Stimulated activated CD4-positive, alpha-beta T cell treated with anti-CD3 and anti-CD28 coated beads, Interleukin-2, amount 100 ng/mL, for 24 hours (primary cell): ENCODE measurements at places on chromosomes 1 and 21.

DNA sequence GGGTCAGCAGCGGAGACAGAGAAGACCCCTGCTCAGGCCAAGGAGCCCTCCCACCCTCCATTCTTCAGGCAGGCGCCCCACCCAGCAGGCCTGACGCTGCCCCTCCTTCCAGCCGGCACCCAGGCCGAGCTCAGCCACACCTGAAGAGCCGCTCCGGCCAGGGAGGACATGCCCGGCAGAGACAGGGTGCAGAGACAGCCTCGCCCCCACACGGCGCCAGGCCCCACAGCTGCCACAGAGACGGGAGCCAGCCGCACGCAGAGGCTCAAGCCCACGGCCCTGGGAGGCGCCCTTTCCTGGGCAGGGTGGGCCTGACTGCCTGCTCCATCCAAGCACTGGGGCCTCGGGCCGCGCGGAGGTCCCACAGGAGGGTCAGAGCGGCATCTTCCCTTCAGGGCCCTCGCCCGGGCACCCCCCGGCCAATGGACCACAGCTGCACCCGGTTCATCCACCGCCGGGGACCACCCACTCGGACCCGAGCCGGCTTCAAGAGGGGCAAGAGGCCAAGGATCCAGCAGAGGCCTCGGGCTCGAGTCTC is 5.2 kb downstream of the TTLL10 start:
- DNase-seq = no peak

DNA sequence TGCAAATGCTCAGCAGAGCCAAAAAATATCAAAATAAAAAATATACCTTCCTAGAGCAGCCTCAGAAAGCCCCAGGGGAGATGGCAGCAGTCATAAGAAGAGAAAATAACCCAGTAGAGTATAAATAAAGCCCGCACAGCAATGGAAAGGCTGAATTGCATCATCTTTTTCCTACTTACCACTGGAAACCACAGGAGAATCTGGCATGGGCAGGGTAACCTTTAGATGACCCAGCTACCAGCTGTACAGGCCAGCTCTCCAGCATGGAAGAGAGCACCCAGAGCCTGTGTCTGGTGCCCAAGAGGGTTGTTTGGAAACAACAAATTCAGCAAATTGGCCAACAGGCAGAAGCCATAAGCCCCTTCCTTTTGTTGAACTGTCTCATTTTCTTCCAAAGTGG is 253.1 kb downstream of the OMA1 start:
- DNase-seq = no peak

GRCh38 chr1:117636637-117637425 is 31.0 kb downstream of the TENT5C start:
- DNase-seq = no peak

DNA sequence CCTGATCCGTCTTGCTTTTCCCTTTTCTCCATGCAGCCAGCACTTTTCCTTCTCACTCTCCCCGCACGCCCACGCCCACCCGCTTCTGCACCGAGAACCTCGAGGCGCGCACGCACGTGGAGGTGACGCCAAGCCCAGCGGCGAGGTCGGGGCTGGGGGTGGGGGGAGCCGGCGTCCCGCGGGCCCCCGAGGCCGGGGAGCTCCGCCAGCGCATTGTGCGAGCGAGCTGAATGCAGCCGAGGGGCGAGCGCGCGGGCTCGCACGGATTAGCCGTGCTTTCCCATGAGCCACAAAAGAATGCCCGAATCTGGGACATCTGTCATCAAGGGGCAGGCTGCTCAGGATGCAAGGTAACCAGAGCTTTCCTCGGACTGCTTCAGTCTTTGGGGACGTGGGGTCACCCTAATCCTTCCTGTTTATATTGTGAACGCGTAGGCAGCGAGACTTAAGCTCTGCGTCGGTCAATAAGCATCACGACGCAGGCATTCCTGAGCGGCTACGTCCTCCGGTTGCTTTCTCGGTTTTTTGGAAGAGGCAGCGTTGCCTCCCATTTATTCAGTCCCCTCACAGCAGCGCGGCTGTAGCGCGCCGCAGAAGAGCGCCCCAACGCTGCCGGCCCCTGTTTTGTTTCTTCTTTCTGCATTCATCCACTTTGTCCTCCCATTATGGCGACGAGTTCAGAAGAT is 67.3 kb upstream of the AKT3 start:
- peak; percentile 26 for DNase-seq

DNA sequence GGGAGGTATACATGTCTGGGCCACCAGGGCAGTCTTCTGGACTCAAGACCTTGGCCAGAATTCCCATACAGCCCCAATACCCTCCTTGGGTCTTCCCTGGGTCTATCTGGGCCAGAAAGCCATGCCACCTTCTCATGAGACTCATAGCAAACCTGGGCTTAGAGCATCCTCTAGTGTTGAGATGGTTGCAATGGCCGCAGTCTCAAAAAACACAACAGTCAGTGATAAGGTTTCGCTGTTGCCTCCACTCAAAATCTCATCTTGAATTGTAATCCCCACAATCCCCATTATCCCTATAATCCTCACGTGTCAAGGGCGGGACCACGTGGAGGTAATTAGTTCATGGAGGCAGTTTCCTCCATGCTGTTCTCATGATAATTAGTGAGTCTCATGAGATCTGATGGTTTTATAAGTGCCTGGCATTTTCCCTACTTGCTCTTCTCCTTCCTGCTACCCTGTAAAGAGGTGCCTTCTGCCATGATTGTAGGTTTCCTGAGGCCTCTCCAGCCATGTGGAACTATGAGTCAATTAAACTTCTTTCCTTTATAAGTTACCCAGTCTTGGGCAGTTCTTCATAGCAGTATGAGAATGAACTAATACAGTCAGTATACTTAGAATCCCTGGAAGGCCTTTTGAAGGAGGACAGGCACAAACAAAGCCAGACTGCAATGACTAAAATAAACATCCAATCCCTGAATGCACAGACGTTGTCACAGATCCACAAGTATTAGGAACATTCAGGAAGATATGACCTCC is 77.0 kb downstream of the CTH start:
- no peak for DNase-seq

GRCh38 chr1:91031081-91031480 is 9.2 kb upstream of the ZNF644 start:
- no peak for DNase-seq
